ENCODE measurements at places on chromosomes 11 and 22. TPM values are rescaled to one million over a fixed set of nuclear protein-coding genes. Genes with fewer than 3 reads are reported as not detected.

- no peak for DNase-seq
Observed at GRCh38 chr11:116255321-116255953, 517.4 kb downstream of the BUD13 start.

GRCh38 chr11:67365736-67366444 is 7.5 kb downstream of the CLCF1 start:
- DNase-seq = no peak

- DNase-seq = no peak
Observed at GRCh38 chr11:109303342-109303741, 118.6 kb upstream of the C11orf87 start.

DNA sequence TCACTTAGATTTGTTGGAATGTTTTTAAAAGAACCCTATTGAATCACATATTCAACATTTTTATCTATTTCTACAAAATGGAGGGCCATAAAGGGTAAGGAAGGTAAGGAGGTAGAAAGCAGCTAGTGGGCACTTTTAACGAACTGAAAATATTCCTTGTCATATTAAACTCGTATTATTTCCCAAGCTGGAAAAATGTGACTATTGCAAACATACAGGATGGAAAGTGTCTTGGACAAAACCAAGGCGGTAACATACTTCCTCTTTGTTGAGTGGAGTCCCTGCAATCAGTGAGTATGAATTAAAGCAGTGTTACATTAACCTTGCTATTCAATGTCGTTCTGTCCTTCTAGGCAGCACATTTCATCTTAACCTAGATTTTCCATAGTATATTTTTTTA is 165.6 kb downstream of the RCN1 start:
- DNase-seq = no peak

E2F8 gene
- 0.98 TPM for polyA plus RNA-seq

DNA sequence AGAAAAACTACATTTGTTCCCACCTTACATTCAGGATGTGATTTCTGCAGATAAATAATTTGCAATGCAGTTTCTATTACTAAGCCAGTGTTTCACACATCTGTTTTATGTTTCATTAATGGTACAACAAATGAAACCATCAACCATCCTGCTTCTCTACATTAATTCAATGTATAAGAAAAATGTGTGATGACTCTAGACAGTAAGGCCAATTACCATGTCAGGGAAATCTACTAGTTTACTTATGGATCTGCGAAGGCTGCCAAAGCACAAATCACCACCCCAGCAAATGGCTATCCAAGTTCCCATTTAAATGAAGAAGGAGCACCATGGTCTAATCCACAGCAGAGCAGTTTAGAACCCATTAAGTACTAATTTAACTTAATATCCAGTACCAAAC is 50.1 kb upstream of the NCAM1 start:
- no peak for DNase-seq

DNA sequence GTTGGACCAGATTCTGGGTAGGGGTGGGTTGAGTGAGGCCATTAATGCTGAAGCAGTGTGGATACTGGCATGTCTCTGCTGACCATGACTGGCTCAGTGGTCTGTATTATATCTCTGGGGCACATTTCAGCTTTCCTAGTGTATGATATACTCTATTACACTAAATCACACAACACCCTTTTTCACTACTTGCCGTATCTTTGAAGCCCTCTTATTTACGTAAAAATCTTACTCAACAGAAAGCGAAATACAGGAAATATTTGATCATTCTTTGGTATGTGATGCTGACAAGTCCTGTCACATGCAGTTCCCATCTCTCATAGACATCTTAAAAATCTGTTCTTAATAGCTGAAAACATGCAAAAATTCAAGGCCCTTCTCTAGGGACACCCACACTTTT is 40.3 kb downstream of the OR5B17 start:
- no peak for DNase-seq

- peak; percentile 77 for DNase-seq
Observed at GRCh38 chr22:26553056-26553752, 36.7 kb downstream of the TPST2 start.

GRCh38 chr11:57336111-57336666 is 497 bp upstream of the SSRP1 start:
- DNase-seq = no peak

GRCh38 chr22:31776231-31776630 is 22.4 kb downstream of the DEPDC5 start:
- DNase-seq = no peak

FGF4 gene
- polyA plus RNA-seq = not detected

- DNase-seq = no peak
Observed at GRCh38 chr11:127564810-127565209, 564.2 kb upstream of the KIRREL3 start.

TREH gene
- not detected for polyA plus RNA-seq

SMTNL1 gene
- not detected for polyA plus RNA-seq

MIOX gene
- polyA plus RNA-seq = 0.14 TPM

- no peak for DNase-seq
Observed at GRCh38 chr22:48717076-48717810, 1110.4 kb downstream of the BRD1 start.

- DNase-seq = peak; percentile 23
Observed at GRCh38 chr22:27252282-27253049, 549.1 kb downstream of the MN1 start.

- no peak for DNase-seq
Observed at GRCh38 chr11:127670374-127671119, 670.0 kb upstream of the KIRREL3 start.

DNA sequence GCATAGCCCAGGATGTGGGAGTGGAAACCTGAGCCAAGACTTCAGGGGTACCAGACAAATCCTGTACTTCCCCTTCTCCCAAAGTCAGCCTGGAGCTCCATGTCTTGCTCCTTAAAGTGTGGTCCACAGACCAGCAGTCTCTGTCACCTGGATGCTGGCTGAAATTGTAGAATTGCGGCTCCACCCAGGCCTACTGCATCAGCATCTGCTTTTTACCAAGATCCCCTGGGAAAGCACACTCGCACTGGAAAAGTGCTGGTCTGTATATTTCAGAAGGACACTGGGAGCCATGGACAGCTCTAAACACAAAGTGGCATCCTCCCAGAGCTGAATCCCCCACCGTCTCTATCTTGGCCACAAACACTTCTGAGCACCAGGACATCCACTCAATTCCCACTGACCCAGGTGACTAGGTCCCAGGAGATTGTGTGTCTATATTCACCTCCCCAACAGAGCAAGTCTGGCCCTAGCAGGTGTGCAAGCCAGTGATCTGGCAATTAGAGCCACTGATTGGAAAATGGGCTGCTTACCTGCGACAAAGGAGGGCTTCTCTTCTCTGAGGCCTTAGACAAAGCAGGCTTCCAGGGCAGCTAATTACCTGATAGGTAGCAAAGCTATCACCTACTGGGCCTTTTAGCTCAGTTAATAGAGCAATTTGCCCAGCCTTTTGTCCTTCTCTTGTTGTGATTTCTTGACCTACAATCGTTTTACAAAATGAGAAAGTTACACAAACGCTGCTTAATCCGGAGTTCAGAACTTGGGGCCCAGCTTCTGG is 443.3 kb downstream of the MN1 start:
- DNase-seq = no peak

MFNG gene
- polyA plus RNA-seq = 0.06 TPM

CHADL gene
- 0.24 TPM for polyA plus RNA-seq

GRCh38 chr11:76680518-76681425 is 10.2 kb upstream of the LRRC32 start:
- DNase-seq = no peak

All from AG04450 (cell line).